ENCODE measurements at places on chromosomes 6 and 20.
A peak's percentile ranks its signal among the peaks of the same experiment; 100 is the strongest.

- DNase-seq, result no peak
Observed at GRCh38 chr20:23823621-23824324, 2.8 kb downstream of the CST2 start.

DNA sequence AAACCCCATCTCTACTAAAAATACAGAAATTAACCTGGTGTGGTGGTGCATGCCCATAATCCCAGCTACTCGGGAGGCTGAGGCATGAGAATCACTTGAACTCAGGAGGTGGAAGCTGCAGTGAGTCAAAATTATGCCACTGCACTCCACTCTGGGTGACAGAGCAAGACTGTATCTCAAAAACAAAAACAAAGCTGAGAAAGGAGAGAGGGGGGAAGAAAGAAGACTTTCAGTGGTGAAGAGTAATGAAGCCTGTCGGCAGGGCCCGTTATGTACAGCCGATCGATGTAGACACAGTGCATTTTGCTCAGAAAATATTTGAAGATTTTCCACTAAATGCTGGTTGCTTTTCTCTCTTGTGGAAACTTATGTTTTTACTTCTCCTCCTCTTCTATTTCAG is 13.8 kb downstream of the VAPB start:
- DNase-seq, result no peak

- no peak for DNase-seq
Observed at GRCh38 chr6:6604566-6604965, 16.0 kb downstream of the LY86 start.

GRCh38 chr6:93176070-93176469 is 243.3 kb downstream of the EPHA7 start:
- no peak for DNase-seq

DNA sequence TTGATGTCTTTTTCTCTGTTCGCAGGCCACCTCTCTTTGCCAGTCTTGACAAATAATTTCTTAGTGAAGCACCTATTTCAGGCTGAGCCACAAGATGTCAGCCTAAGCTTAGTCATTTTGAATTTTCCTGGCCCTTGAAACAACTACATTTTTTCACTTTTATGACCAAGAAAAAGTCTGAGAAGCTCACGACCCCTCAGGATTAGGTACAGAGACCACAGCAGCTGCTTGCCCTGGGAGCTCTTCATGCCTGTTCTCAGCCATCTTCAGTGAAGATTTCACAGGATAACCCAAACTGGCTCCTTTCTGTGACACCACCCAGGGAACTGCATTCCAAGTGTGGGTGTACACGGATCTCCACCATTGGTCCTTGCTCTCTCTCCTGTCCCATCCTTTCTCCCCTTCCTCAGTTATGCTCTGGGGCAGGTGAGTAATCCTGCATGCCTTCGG is 38.4 kb upstream of the SPTLC3 start:
- no peak for DNase-seq

GRCh38 chr6:124339610-124340334 is 536.1 kb downstream of the NKAIN2 start:
- no peak for DNase-seq

DNA sequence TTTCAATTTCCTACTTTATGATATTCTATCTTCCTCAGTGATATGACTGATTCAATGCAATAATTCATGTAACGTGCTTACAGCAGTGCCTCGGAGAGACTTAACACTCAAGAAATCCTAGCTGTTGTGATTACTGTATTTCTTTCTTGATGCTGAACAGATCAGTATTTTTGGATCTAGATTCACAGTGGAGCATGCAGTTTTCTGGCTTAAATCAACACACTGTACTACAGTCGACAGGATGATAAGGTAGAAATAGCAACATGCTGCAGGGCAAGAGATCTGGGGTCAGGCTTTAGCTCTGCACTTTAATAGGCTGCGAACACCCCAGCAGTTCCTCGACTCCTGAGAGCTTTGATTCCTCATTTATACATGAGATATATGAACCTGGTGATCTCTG is 161.0 kb downstream of the AIG1 start:
- DNase-seq, result no peak

GRCh38 chr6:142242269-142242668 is 59.5 kb upstream of the ADGRG6 start:
- DNase-seq, result no peak

GRCh38 chr6:98546376-98546775 is 288.0 kb upstream of the POU3F2 start:
- DNase-seq, result no peak

GRCh38 chr6:12026120-12026519 is 14.0 kb downstream of the HIVEP1 start:
- DNase-seq, result no peak

- no peak for DNase-seq
Observed at GRCh38 chr6:72746276-72746675, 124.4 kb downstream of the KCNQ5 start.

DNA sequence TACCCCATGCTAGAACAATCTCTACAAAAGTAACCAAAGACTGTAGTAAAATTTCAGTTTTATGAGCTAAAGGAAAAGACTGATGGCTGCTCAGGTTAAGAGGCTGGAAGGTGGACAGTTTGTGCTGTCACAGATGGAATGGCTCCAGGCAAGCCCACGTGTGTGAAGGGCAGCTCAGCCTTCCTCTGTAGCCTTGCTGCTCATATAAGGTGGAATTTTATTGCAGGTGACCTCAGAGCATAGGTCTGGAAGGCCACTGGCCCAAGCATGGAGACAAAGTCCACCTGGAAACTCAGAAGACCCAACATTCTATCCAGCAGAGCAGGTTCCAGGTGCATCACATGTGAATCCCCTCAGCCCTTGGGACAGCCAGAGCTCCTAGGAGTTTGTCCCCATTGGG is 53.6 kb downstream of the KAT14 start:
- DNase-seq, result no peak

DNA sequence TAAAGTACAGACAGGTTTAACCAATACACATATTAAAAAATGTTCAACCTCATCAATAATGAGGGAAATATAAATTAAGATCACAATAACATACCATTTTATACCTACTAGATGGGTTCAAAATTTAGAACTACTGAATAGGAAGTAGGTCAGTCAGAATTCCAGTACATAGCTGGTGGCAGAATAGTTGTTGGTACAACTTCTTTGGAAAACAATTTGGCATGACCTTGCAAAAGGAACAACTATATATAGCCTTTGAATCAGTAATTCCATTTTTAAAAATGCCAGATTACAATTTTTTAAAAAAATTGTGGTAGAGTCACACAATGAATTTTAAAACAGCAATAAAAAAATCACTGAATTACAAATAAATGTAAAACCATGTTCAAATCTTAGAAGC is 165.6 kb downstream of the CDK19 start:
- no peak for DNase-seq

- DNase-seq, result peak; percentile 6
Observed at GRCh38 chr6:34465531-34466241, at the start of gene PACSIN1. Gene PACSIN1, plus strand, starts transcription at chr6:34466076. Its CDS starts 60,230 bp downstream, at chr6:34526306.

GRCh38 chr20:2542361-2542760 is 6.0 kb downstream of the TMC2 start:
- no peak for DNase-seq

GRCh38 chr20:51389543-51390264 is 152.8 kb downstream of the NFATC2 start:
- DNase-seq, result no peak

DNA sequence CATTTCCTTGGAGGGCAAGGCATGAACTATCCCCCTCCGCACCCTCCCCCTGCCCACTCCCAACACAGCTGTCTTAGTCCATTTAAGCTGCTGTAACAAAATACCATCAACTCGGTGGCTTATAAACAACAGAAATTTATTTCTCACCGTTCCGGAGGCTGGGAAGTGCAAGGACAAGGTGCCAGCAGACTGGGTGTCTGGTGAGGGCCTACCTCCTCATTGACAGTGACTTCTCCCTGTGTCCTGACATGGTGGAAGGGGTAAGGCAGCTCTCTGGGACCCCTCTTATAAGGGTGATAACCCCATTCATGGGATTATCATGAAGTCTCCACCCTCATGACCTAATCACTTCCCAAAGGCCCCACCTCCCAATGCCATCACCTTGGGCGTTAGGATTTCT is 114.3 kb upstream of the MAFB start:
- no peak for DNase-seq
